ENCODE measurements at places on chromosomes 1 and 21.

- DNase-seq: no peak
These were observed 41.3 kb downstream of the HMCN1 start for GRCh38 chr1:185775501-185775900.

DNA sequence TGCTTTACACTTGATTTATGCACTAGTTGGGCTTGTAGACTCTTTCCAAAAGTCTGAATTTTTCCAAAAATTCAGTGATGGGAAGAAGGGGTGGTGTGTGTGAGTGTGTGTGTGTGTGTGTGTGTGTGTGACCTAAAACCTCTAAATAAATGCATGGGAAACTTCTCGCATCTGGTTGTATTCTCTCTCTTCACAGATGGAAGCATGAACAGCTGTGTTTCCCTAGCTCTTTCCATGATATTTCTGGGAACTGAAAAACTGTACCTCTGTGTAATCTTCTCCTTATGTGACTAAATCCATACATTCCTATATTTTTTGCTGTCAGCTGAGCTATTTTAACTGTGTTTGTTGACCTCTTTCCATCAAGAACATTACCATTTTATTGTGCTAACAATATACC is 26.2 kb upstream of the CYYR1 start:
- no peak for DNase-seq

GRCh38 chr1:246455476-246455875 is 51.6 kb downstream of the SMYD3 start:
- DNase-seq: no peak

- DNase-seq: no peak
These were observed 83.6 kb downstream of the JAK1 start for GRCh38 chr1:64882574-64883255.

DNA sequence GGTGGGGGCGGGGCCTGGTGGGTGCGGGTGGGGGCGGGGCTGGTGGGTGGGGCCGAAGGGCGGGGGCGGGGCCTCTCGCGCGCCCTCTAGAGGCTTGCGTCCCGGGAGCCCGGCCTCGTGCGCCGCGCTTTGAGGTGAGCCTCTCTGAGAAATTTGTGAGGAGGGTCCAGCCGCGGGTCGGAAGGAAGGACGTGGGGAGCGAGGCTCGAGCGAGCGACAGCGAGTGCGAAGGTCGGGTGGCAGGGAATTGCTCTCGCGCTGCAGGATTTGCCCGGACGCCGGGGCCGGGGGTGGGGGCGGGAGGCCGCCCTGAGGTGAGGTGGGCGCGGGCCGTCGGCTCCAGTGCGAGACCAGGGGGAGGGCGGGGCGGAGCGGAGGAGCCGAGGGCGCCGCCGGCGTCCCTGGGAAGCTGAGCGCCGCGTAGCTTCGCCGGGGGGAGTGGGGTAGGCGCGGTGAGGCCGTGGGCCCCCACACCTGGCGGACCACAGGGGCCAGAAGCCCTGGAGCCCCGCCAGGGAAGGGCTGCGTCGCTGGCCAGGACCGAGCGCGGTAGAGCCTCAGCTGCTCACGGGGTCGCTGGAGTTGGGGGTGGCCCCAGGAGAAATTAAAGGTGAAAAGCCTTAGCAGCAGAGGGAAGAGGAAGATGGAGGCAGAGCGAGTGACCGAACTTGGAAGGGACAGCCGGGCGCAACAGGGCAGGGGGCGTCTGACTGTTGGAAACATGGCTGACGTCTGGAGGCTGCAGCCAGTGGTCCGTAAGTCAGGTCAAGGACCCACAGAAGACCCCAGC is 754 bp upstream of the LSS start:
- DNase-seq: no peak
